Liver (tissue), 10 donors: ENCODE measurements at places on chromosomes 6 and 20. TPM values are rescaled to one million over a fixed set of nuclear protein-coding genes. Genes with fewer than 3 reads are reported as not detected.
A peak's percentile ranks its signal among the peaks of the same experiment; 100 is the strongest.

Gene CLIC5
- total RNA-seq: 0.05 TPM

DNA sequence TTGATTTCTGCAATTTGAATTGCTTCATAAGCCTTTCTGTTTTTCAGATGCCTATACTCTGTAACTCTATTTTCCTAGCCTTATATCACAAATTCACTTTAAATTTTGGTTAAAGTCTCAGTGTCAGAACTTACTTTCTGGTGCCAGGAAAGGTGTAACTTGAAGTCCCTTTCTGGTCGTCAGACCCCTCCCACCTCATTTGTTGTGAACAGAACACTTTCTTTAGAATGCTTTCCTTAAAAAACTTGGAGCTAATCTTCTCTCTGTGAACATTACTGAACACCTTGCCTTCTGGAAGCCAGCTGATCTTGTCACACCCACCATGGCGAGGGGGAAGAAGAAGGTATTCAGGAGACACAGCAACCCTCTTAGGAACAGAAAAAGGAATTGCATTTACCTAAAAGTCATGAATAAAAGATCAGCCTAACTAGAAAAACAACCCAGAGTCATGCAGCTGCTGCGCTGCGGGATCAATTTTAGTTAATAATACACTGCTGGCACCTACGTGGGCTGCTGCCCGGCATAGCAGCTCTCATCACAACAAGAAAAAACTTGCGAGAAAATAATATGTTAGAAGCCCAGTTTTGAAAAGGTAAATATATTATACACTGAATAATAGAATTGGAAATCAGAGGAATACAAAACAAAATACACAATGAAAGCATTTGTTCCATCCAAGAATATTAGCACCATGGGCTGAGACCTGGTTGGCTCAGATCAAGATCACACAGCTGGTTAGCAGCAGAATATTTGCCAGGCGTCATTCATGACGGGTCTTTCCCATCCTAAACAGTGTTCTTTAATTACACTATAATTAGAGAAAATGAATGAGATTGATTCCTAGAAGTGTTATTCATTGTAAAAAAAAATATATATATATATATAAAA, 5.8 kb upstream of the FAM217A start:
- H3K4me3 ChIP-seq: peak overlapping the region; percentile 37
- DNase-seq: no peak
- H3K27ac ChIP-seq: peak overlapping the region; percentile 48

GRCh38 chr6:81487489-81487888, 265.0 kb downstream of the TENT5A start:
- H3K4me1 ChIP-seq: peaks cover 3% of the 10 kb centered on the region
- no peaks in the 10 kb centered on the region for H3K27me3 ChIP-seq
- H3K27ac ChIP-seq: no peak overlapping the region
- DNase-seq: no peak
- H3K36me3 ChIP-seq: no peaks in the 10 kb centered on the region

GRCh38 chr6:49646942-49647341, 10.3 kb upstream of the RHAG start:
- no peaks in the 10 kb centered on the region for H3K36me3 ChIP-seq
- no peak overlapping the region for H3K27ac ChIP-seq
- H3K4me1 ChIP-seq: no peaks in the 10 kb centered on the region
- no peaks in the 10 kb centered on the region for H3K27me3 ChIP-seq
- no peak for DNase-seq

DNA sequence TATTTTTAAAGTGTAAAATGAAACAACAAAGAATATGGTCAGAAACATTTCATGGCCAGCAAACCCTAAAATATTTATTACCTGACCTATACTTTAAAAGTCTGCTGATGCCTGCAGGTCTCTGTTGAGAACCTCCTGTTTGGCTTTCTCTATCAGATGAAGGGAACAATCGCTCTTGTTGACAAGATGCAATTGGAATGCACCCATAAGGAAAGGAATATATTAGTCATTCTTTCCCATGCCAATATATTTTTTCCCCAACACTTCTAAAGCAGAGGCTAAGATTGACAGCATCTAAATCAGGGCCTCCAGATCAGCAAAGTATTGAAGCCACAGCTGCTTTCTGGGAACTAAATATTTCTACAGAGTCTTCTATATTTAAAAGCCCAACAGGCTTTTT, 897.8 kb downstream of the EPHA7 start:
- no peak overlapping the region for H3K4me3 ChIP-seq
- no peaks in the 10 kb centered on the region for H3K36me3 ChIP-seq
- H3K27me3 ChIP-seq: no peaks in the 10 kb centered on the region
- no peak for DNase-seq
- no peaks in the 10 kb centered on the region for H3K4me1 ChIP-seq

DNA sequence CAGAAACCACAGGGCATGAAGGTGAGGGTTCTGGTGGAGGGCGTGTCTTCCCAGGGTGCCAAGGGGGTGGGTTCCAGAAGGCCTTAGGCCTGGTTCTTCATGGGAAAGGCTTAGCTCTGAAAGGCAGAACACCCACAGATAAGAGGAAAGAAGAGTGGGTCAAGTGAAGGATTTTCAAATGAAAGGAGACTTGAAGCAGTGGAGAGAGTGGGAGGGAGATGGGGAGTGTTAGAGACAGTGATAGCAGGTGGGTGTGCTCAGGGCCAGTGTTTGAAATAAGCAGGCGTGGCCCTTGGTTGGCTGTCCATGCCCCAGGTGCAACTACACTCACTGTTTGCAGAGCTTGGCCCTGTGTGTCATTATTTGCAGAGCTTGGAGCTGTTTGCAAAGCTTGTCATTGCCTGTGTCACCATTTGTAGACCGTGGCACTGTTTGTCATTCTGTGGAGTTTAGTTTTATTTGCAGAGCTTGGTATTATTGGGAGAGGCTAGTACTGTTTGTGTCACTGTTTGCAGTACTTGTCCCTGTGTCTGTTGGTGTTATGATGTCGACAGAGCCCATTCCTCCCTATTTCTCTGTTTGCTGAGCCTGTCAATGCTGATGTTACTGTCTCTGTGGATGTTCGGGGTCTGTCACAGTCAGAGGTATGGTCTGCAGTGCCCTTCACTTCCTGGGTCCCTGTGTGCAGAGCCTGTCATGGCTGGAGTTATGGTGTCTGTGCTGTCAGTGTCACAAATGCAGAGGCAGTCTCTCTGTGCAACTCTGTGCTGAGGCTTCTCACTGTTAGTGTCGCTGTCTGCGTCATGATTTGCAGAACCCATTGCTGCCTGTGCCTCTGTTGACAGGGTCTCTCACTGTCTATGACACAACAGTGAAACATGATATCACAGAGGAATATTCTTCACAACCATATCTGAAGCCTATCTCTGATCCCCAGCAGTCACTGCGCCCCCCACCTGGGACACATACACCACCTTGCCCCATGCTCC, 127.7 kb upstream of the LRFN2 start:
- no peak overlapping the region for H3K4me3 ChIP-seq
- H3K36me3 ChIP-seq: no peaks in the 10 kb centered on the region
- peak; percentile 62 for DNase-seq
- H3K4me1 ChIP-seq: no peaks in the 10 kb centered on the region
- H3K27ac ChIP-seq: no peak overlapping the region

Gene PNLDC1
- not detected for total RNA-seq

Gene TBXT
- total RNA-seq: not detected

Gene OXT
- 6.5 TPM for total RNA-seq

- DNase-seq: no peak
- no peaks in the 10 kb centered on the region for H3K27me3 ChIP-seq
- peaks cover 11% of the 10 kb centered on the region for H3K36me3 ChIP-seq
- H3K4me1 ChIP-seq: peaks cover under 1% of the 10 kb centered on the region
- no peak overlapping the region for H3K4me3 ChIP-seq
These were observed 150.9 kb downstream of the PREX1 start for GRCh38 chr20:48676795-48677460.

GRCh38 chr6:86477500-86478148, 459.7 kb upstream of the HTR1E start:
- H3K27ac ChIP-seq: no peak overlapping the region
- no peak for DNase-seq
- no peaks in the 10 kb centered on the region for H3K36me3 ChIP-seq
- no peaks in the 10 kb centered on the region for H3K4me1 ChIP-seq
- no peaks in the 10 kb centered on the region for H3K27me3 ChIP-seq

DNA sequence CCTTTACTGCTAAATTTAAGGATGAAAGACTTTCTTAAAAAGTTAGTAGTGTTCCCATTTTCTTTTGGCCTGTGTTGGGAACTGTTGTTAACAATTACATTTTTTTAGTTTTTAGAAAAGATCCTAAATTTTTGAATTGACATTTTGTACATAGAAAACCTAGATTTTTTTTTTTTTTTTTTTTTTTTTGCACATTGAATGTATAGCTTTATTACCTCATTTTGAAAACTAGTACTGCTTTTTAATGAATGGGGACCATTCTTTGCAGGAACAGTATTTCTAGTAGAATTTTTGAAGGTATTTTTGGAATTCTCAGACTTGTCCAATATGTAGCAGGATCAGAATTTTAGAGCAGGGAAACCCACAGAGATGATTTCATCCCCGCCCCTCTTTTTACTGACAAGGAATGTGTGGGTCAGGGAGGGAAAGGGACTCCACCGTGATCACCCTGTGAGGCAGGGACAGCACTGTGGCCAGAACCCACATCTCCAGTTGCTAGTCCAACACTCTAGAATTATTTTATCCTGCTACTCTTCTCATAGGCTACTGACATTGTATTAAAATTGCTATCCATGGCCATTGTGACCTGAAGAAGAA, 154.4 kb upstream of the SUPT3H start:
- no peaks in the 10 kb centered on the region for H3K36me3 ChIP-seq
- no peaks in the 10 kb centered on the region for H3K27me3 ChIP-seq
- no peaks in the 10 kb centered on the region for H3K4me1 ChIP-seq
- H3K27ac ChIP-seq: no peak overlapping the region
- no peak overlapping the region for H3K4me3 ChIP-seq
- DNase-seq: no peak

Gene GGTLC1
- not detected for total RNA-seq

GRCh38 chr20:10369723-10370090, 64.3 kb downstream of the MKKS start:
- peaks cover 42% of the 10 kb centered on the region for H3K4me1 ChIP-seq
- peak overlapping the region; percentile 31 for H3K4me3 ChIP-seq
- H3K36me3 ChIP-seq: no peaks in the 10 kb centered on the region
- H3K27ac ChIP-seq: peak overlapping the region; percentile 56
- H3K27me3 ChIP-seq: no peaks in the 10 kb centered on the region
- no peak for DNase-seq

- no peak for DNase-seq
- H3K4me3 ChIP-seq: no peak overlapping the region
- no peaks in the 10 kb centered on the region for H3K36me3 ChIP-seq
- no peak overlapping the region for H3K27ac ChIP-seq
- peaks cover 2% of the 10 kb centered on the region for H3K4me1 ChIP-seq
These were observed 11.0 kb upstream of the ADGRG6 start for GRCh38 chr6:142290851-142291250.

Gene PACRG
- 3.7 TPM for total RNA-seq

DNA sequence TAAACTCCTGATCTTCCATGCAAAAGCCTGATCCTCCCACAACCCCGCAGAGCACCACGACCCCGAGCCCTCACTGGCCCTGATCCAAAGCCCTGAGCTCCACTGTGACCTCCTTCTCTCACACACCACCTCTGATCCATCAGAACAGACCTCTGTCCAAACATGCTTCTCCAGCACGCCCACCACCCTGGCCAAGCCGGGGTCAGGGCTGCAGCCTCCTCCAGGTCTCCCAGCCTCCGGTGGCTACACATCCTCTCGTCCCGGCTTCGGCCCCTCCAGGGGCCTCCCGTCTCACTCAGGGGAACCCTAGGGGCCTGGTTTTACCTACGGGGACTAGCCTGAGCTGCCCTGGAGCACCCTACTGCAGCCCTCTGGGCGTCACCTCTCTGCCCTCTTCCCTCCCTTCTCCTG, 49.1 kb downstream of the FOXF2 start:
- no peaks in the 10 kb centered on the region for H3K4me1 ChIP-seq
- H3K27ac ChIP-seq: no peak overlapping the region
- H3K27me3 ChIP-seq: no peaks in the 10 kb centered on the region
- DNase-seq: no peak
- H3K4me3 ChIP-seq: no peak overlapping the region

DNA sequence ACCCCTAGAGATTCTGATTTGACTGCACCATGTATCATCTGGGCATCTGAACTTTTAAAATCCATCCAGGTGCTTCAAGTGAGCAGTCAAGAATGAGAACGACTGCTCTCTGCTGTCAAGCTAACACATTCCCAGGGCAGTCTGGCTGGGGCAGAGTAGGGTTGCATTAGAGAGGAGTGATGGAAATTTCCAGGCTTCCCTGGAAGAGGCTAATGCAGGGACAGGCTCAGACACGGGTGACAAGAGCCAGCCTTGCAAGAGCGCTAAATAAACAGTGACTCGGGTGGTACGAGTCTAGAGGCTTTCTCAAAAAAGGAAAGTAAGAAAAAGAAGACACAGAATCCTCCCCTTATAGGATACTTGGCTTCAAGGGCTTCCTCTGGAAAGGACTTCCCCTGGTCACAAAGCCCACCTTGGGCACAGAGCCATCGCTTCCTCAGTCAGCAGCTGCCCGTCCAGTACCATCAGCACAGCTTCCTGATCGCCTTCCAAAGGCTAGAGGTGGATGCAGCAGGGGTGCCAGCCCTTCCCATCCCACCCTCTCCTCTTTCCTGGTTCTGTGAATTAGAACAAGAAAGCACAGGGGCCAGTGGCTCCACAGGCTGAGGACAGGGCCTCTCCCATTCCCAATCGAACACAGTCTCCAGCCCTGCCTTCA, 177.4 kb upstream of the RREB1 start:
- H3K36me3 ChIP-seq: no peaks in the 10 kb centered on the region
- DNase-seq: no peak

DNA sequence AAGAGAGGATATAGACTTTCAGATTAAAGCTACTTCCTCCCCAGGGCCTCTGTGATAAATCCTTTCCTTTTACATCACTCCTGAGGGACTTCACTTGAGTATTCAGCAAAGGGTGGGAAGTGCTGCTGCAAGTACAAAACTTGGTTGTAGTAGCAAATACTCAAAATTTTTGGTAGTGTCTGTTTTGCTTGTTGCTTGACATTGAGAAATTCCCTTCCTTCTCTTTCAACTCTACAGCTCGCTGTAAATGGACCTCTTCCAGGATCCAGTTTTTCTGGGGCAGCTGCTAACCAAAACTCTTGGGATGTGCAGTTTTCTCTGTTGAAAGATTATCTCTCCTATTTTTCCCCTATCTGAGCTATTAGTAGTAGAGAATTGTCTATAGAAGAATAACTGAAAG, 472.0 kb downstream of the CD109 start:
- no peaks in the 10 kb centered on the region for H3K36me3 ChIP-seq
- H3K27me3 ChIP-seq: no peaks in the 10 kb centered on the region

DNA sequence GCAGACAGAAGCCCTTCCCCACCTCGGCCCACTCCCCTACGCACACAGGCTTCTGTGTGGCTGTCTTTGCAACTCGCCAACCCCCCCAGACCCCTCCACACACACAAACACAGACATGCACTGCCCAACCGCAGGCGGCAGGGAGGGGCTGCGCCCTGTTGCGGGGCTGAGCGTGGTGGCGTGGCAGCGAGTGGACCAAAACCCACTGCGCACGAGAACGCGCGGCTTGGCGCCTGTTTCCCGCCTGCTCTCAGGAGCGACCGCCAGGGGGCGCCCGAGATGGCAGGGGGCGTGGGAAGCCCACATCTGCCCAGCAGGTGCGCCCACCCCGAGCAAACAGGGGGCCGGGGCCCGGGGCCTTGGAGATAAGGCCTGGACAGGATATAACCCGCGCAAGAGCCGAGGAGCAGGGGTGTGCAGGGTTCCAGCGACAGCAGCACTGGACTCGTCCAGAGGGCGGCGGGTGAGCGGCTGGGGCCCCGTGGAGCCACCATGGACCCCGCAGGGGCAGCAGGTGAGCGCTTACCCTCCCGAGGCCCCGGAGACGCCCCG, at the start of gene RBPJL:
Gene RBPJL (plus strand): TSS at position 410 of the 552 bp plus-strand sequence. CDS start 83 bp downstream, at position 493.
- no peak within 1 kb of the TSS for H3K4me3 ChIP-seq
- H3K36me3 ChIP-seq: no peaks in the 10 kb centered on the region
- no peak within 1 kb of the TSS for H3K27ac ChIP-seq
- DNase-seq: no peak

GRCh38 chr20:10094566-10095173, 59.9 kb downstream of the ANKEF1 start:
- DNase-seq: no peak
- H3K27ac ChIP-seq: no peak overlapping the region
- H3K27me3 ChIP-seq: no peaks in the 10 kb centered on the region

Gene APCDD1L
- total RNA-seq: not detected
